ENCODE measurements at places on chromosomes 1 and 21. TPM values are rescaled to one million over a fixed set of nuclear protein-coding genes. Genes with fewer than 3 reads are reported as not detected.

GRCh38 chr1:188499690-188500089 lies 1670.9 kb downstream of the PLA2G4A start:
- no peaks in the 10 kb centered on the region for H3K36me3 ChIP-seq
- DNase-seq: no peak
- H3K4me3 ChIP-seq: no peak overlapping the region
- H3K4me1 ChIP-seq: no peaks in the 10 kb centered on the region
- H3K27ac ChIP-seq: no peak overlapping the region

DNA sequence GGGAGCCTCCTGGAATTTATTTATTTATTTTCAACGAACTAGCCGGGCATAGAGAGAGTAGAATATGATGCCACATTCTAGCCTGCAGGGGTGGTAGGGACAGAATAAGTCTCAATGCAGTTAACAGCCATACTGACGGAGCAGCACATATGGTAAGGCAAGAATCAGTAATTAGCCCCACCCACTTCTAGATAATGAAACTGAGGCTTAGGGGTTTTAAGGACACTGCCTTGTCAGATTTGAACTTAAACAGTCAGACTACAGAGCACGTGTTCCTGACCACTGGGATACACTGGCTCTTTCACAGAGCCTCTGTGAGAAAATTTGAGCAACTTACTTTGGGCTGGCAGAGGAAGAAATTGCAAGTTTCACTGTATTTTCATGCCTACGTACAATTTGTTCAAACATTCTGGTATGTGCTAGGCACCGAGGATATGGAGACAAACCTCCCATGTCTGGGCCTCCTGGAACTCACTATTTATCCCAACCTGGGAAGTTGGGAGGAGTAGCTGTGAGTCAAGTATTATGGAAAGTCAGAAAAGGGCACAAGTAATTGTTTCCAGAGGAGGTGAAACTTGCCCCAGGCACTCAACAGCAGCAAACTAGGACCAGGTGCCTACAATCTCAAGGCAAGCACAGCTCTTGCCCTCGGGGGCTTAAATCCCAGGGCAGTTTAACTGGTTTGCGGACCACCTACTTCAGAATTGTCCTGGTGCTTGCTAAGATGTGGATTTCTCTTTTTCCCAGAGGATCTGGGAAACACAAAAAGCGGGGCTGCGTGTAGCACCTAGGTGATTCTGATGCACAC lies 1.6 kb upstream of the CLIC4 start:
- H3K36me3 ChIP-seq: no peaks in the 10 kb centered on the region
- peaks cover 35% of the 10 kb centered on the region for H3K4me1 ChIP-seq

Gene WNT2B
- 11.8 TPM for total RNA-seq

Gene CXADR
- total RNA-seq: 26.6 TPM

DNA sequence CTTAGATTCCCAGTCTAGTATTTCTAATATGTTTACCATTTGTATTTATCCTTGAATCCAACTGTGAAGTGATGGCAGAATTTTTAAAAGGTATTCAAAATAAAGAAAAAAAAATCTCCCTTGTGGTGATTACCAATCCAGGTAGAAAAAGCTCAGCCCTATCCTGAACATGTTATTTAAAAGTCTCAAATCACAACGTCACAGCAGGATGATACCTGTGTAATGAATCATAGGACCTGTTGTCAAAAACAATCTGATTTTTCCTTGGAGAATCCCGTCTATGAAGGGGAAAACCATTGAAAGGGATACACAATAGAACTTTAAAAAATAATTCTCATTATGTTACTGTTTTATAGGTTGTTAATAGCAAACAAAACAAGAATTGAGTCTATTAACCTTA lies 76.9 kb upstream of the LBR start:
- no peak overlapping the region for H3K27ac ChIP-seq
- no peaks in the 10 kb centered on the region for H3K36me3 ChIP-seq
- H3K27me3 ChIP-seq: no peaks in the 10 kb centered on the region
- H3K4me3 ChIP-seq: no peak overlapping the region
- no peak for DNase-seq

Gene LIPI
- total RNA-seq: not detected

Gene OVAAL
- not detected for total RNA-seq

Gene PTPRU
- 35.1 TPM for total RNA-seq

DNA sequence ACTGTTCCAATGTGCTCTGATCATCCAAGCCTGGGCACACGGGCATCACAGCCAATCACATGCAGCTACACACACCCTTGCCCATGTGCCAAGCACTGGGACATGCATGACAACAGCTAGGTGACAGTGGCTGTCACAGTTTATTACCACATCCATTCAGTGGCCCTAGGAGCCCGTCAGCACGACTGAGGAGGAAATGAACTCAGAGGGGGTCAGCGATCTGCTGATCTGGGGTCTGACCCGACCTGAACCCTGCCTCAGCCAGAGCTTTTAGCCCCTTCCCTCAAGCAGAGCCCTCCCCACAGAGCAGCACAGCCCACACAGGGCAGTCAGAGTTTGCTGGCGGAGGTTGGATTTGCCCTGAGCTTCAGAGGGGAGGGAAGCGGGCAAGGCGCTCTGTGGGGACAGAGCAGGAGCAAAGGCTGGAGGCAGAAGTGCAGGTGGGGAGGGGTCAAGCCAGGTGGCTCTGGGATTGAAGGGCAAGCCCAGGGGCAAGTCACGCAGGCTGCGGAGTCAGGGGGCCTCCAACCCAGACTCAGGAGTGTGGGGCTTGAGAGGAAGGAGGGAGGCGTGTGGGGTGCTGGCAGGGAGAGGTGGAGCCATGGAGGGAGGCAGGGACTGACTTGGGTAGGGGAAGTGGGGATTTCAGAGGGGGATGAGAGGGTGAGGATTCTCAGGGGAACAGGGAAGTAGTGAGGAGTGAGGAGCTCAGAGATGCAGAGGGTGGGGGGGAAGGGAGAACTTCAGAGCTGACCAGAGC lies 10.4 kb downstream of the SH3BGRL3 start:
- no peak overlapping the region for H3K4me3 ChIP-seq
- no peaks in the 10 kb centered on the region for H3K27me3 ChIP-seq
- peak overlapping the region; percentile 84 for H3K27ac ChIP-seq
- H3K4me1 ChIP-seq: peaks cover 67% of the 10 kb centered on the region
- DNase-seq: no peak

- no peaks in the 10 kb centered on the region for H3K36me3 ChIP-seq
- H3K4me1 ChIP-seq: peaks cover 48% of the 10 kb centered on the region
- no peak for DNase-seq
- H3K4me3 ChIP-seq: no peak overlapping the region
- H3K27ac ChIP-seq: no peak overlapping the region
These were observed 19.5 kb downstream of the RCAN1 start for GRCh38 chr21:34595457-34595856.

Gene FAM229A
- 9.7 TPM for total RNA-seq

GRCh38 chr1:172273647-172274396 lies 146.7 kb upstream of the C1orf105 start:
- H3K4me1 ChIP-seq: peaks cover 10% of the 10 kb centered on the region
- H3K27ac ChIP-seq: no peak overlapping the region
- no peak overlapping the region for H3K4me3 ChIP-seq
- H3K36me3 ChIP-seq: no peaks in the 10 kb centered on the region

Gene ADGRB2
- total RNA-seq: 1.1 TPM

Gene GABRD
- 2.7 TPM for total RNA-seq

Gene SNX7
- total RNA-seq: 15.2 TPM

DNA sequence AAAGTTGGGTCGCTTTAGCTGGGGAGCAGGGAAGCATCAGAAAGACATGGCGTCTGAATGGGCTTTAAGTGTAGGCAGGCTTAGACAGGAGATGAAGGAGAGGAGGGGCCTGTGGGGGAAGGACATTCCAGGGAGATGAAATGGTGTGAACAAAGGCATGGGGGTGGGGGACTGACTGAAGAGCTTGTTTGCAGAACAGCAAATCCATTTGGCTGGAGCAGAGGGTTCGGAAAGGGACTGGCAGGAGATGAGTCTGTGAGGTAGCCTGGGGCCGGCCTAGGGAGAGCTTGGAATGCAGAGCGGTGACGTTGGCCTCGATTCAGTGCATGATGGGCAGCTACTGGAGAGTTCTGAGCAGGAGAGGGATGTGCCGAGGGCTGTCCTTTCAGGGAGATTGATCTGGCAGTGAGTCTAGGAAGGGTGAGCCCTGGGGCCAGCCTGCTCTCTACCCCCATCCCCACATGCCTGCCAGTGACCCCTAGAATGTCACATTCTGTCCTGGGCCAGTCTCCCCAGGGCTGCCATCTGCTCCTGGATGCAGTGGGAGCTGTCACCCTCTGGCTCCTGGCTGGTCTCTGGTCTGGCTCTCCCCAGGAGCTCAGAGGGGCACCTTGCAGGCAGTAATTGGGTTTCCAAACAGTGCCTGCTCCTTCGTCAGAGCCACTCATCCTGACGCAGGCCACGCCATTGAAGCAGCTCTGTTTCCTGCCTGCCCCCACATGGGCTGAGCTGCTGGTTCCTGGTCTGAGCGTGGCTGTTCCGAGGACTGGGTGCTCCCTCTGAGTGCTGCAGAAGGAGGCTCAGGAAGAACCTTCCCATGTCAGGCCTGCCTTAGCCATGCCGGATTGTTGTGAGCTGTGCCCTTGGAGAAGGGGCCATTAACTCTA lies 22.3 kb upstream of the TMEM222 start:
- DNase-seq: peak; percentile 51
- H3K4me1 ChIP-seq: peaks cover 26% of the 10 kb centered on the region
- H3K27me3 ChIP-seq: no peaks in the 10 kb centered on the region
- no peak overlapping the region for H3K4me3 ChIP-seq
- peaks cover 82% of the 10 kb centered on the region for H3K36me3 ChIP-seq

GRCh38 chr1:219825355-219825754 lies 103.0 kb downstream of the SLC30A10 start:
- no peak for DNase-seq
- H3K36me3 ChIP-seq: no peaks in the 10 kb centered on the region
- H3K4me3 ChIP-seq: no peak overlapping the region
- no peaks in the 10 kb centered on the region for H3K4me1 ChIP-seq

DNA sequence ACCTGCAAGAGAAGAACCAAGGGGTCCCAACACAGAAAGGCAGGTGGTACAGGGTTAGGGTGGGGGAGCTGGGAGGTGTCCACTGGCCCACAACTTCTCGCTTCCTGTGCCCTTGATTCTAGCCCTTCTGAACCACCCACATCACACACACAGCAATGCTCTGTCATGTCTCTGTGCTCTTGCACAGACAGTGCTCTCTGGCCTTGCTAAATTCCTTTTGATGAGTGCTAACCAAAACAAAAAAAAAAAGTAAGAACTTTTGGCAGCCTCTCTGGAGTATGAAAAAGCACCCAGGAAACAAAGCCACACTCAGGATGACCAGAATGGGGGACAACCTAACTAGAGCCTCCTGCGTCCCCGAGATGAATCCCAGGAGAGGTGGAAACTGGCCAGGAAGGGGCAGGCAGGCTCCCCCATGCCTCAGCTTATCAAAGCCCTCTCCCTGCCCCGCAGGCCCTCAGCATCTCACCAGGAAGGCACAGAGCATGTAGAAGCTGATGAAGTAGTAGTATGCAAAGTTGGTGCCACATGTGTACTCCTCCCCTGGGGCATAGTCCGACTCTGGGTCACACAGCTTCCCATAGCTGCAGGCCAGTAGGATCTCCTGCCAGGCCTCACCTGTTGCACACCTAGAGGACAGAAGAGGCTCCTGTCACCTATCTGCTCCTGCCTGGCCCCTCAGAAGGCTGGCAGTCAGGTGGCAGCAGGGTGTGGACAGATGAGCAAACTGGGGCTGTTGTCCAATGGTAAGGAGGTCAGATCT lies 27.2 kb upstream of the KIF21B start:
- H3K27me3 ChIP-seq: no peaks in the 10 kb centered on the region
- DNase-seq: no peak
- peaks cover 4% of the 10 kb centered on the region for H3K4me1 ChIP-seq
- H3K27ac ChIP-seq: no peak overlapping the region
- H3K36me3 ChIP-seq: no peaks in the 10 kb centered on the region

DNA sequence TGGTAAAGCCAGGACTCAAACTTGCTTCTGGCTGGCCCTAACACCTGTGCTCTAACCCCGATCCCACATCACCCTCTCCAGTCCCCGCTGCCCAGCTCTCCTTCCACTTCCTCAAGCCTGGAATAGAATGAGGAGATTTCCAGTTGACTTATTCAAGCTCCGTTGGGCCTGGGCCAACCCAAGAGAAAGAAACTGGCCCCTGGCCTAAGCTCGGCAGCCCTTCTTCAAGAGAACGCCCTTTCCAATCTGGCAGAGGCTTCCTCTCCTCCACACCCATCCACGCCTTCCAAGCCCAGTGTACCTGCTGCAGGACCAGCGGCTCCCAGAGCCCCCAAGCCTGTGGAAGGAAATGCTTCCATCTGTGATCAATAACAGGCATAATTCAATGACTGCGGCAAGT lies 51.9 kb downstream of the LRRN2 start:
- no peak for DNase-seq
- no peak overlapping the region for H3K27ac ChIP-seq
- H3K36me3 ChIP-seq: no peaks in the 10 kb centered on the region
- no peak overlapping the region for H3K4me3 ChIP-seq
- H3K4me1 ChIP-seq: no peaks in the 10 kb centered on the region

DNA sequence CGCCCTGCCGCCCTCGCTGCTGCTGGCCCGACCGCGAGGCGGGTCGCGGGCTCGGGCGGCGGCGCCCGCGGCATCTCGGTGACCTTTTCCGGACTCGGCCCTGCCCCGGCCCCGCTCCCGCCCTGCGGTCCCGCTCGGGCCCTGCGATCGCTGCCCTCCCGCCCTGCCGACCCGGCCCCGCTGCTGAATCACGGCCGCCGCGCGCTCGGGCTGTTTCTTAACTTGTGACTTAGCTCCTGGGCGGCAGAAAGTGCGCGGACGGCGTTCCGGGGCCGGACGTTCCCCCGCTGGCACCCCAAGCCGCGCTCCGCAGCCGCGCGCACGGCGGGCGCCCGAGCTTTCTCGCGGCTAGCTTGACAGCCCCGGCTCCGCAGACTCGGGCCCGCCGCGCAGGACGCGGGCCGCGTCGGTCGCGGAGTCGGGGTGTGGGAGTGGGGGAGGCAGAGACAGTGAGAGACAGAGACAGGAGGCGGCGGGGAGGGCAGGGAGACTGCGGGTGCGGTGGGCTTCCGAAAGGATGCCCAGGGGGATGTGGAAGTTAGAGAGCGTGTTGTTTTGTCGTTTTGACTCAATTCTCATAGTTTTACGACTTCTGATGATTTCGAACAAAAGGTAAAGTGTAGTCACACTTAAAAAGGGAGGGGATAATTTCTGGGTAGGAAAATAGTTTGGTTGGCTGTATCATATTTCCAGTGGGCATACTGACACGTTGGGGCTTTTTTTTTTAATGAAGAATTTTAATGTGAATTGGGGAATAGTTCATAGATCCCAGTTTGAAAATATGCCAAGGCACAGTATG lies 49.8 kb downstream of the PRDM2 start:
- H3K4me1 ChIP-seq: peaks cover 55% of the 10 kb centered on the region
- H3K27me3 ChIP-seq: no peaks in the 10 kb centered on the region
- H3K27ac ChIP-seq: peak overlapping the region; percentile 95
- H3K4me3 ChIP-seq: peak overlapping the region; percentile 75
- H3K36me3 ChIP-seq: peaks cover 4% of the 10 kb centered on the region
- DNase-seq: peak; percentile 87

DNA sequence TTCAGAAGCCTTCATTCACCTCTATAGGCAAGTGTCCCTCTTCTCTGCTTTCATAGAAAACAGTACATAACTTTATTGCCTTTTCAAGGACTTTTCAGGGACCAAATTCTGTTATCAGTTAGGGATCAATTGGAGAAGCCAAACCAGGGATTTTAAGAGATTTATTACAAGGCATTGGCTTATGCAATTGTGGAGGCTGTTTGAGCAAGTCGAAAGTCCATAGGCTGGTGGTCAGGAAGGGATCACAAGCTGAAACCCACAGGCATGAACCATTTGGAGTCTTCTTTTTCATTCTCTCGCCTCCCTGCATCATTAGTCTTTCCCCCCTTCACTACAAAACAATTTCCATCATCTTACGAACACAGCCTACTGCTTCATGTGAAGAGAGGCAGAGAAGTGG lies 34.8 kb upstream of the SYCP1 start:
- no peak overlapping the region for H3K27ac ChIP-seq
- H3K4me3 ChIP-seq: no peak overlapping the region
- DNase-seq: no peak
- no peaks in the 10 kb centered on the region for H3K27me3 ChIP-seq
